ENCODE measurements at places on chromosomes 12 and 14.

DNA sequence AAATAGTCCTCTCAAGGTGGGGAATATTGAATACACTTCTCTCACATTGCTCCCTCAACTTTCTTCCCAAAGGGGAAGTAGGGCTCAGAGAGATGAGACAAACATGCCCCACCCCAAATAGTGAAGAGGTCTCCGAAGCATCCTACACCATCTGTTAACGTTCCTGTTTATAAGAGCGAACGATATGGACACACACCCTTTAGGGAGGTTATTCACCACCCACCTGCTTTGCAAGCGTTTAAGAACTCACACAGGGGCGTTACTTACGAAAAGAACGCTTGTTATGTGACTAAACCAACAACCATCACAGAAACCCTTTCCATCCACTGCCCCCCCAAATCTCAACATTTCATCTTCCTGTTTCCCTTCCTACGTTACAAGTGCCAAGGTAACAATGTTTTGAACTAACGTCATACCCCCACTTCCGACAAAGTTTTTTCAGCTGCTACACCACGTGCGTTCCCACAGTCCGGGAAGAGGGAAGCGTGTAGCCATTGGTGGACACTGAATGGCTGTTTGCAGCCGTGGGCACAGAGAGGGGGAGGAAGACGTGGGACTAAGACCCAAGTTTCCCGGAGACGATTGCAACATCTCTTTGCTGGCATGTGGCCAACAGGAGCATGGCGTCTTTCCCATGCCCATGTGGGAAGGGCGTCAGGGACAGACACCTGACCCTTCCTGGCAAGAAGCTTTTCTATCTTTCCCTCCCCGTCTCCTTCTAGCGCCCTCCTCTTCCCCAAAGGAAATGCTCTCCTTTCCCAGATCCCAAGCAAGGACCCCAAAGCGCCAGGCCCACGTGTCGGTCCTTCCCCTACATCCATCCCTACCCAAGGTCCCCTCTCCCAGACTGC is 1.2 kb downstream of the YBX3 start:
- peak; percentile 37 for DNase-seq

DNA sequence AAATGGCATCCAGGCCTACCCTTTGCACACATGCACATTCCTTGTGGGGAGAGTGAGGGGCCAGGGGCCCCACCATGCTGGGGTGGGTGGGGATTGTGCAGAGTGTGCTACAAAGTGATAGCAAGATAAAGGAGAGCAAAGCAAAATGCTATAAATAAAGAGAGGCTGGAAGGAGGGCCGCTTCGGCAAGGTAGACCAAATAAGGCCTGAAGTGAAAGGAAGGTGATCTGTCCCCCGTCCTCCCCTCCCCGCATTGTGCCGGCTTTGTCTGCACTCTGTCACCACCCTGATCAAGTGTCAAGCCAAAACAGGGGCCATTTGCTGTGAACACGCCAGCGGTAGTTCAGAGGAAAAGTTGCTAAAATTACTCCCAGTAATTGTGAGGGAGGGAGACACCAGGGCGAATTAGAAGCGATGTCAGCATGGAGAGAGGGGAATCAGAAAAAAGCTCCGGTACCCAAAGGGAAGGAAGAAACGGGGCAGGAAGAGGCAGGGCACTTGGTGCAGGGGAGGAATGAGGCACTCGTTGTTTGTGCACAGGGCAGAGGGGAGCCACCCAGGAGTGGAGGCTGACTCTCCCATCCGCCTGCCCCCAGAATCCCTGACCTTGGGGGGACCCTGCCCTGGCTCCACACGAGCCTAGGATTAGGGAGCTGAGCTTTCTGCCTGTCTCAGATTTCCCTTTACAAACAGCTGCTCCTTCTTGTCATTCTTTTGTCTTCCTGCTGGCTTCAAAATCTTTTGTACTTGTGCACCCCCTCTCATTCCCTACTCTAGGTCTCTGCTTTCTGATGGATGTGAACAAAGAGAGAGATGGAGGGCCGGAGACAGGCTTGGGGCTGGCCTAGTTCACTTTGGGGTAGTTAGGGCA is 2.9 kb upstream of the MYH7 start:
- DNase-seq = no peak

GRCh38 chr12:109286252-109286651 is 22.8 kb downstream of the FOXN4 start:
- DNase-seq = no peak

- DNase-seq = no peak
These were observed 216.8 kb downstream of the ANO6 start for GRCh38 chr12:45432710-45433109.

DNA sequence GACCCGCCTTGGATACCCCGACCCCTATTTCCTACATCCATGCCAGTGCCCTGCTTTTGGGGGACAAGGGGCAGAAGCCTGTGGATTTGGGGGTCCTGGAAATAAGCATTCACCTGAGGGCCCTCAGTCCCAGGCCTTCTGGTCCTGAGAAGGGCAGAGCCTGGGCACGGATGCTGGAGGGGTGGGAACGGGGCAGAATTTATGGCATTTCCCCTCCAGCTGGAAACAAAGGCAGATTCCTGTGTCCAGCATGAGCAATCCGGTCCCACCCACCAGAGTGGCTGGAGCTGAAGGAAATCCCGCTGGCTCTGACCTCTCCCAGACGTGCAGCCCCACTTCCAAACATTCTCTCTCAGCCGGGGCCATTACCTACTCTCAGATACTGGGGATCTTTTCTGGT is 9.3 kb downstream of the ANKRD33 start:
- DNase-seq = no peak

GRCh38 chr12:114241973-114242434 is 163.9 kb downstream of the TBX5 start:
- no peak for DNase-seq

DNA sequence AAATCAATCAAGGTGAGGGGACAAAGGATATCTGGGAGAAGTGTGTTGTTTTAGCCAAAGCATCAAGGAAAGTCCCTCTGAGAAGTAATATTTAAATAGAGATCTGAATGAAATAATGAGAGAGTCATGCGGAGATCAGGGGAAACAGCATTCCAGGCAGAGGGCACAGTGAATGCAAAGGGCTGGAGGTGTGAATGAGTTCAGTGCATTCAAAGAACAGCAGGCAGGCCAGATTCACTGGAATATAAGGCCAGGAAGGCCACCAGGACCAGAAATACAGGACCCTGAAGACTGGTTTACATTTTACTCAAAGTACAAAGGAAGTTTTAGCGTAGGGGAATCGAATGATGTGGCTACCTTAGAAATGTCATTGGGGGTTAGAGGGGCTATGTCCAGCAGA is 436.2 kb upstream of the TMEM132C start:
- DNase-seq = no peak

GRCh38 chr12:124140944-124141486 is 153.9 kb upstream of the RFLNA start:
- no peak for DNase-seq

- DNase-seq = no peak
These were observed 761 bp upstream of the NDRG2 start for GRCh38 chr14:21025371-21026273.

DNA sequence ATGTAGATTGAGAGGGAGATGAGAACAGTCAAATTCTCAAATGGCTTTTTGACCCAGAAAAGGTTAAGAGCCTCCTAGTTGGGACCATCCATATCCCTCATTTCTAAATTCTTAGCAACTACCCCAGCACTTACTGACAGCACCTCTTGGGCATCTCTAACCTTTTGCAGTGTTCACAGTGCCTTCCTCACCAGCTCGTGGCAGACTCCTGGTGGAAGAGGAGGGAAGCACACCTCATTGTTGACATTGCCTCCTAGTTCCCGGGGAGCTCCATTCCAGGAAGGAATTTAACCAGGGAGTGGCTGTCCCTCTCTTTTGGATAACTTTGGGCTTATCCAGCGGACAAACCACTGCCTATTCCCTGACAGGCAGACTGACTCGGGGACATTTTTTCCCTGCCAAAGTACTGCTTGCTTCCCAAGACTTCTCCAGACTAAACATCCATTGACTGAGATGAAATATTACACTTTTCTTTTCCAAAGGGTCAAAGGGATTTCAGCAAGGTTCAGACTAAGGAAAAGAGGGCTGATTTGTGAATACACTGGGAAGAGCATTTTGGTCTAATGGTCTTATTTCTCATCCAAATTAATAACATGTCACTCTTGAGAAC is 9.0 kb upstream of the OR6J1 start:
- peak; percentile 21 for DNase-seq

DNA sequence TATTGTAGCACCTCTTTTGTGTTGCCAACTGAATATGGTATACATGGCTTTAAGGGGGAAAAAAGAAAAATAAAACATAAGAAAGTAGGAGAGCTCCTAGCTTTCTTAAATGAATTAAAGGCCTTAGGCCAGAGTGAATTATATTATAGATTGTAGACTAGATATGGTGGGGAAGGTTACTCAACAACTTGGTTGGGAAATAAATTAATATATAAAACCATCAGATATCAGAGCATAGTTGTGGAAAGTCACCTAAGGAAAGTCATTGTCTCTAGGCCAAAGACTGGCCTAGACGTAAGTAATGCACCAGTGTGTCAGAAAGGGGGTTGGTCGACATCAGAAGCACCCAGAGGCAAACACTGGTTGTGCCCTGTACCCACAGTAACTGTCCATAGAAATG is 391.8 kb downstream of the RAD51B start:
- DNase-seq = no peak

- DNase-seq = no peak
These were observed 431 bp upstream of the RHOJ start for GRCh38 chr14:63203618-63204406.

DNA sequence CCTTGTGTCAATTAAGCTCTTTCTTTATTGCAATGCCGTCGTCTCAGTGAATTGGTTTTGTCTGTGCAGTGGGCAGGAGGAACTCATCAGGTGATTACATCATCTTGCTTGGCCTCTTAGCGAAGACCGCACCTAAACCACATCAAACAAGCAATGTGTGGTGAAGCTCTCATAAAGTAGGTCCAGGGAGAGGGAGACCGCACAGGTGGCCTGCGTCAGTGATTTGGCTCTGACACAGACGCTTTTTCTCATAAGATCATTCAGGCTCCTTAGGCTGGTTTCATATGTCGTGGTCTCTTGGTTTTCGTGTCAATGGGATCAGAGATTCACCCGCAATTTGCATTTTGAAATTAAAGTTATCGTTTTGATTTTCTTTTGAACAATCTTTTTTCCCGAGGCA is 6.7 kb upstream of the TESC start:
- no peak for DNase-seq

- no peak for DNase-seq
These were observed 95.9 kb upstream of the DDHD1 start for GRCh38 chr14:53249059-53249458.

- no peak for DNase-seq
These were observed 17.6 kb downstream of the C14orf132 start for GRCh38 chr14:96056509-96057422.

All from stimulated activated CD8-positive, alpha-beta memory T cell treated with anti-CD3 and anti-CD28 coated beads, Interleukin-2, amount 100 ng/mL, for 1 hour (primary cell).